ENCODE measurements at places on chromosomes 3 and 15.

DNA sequence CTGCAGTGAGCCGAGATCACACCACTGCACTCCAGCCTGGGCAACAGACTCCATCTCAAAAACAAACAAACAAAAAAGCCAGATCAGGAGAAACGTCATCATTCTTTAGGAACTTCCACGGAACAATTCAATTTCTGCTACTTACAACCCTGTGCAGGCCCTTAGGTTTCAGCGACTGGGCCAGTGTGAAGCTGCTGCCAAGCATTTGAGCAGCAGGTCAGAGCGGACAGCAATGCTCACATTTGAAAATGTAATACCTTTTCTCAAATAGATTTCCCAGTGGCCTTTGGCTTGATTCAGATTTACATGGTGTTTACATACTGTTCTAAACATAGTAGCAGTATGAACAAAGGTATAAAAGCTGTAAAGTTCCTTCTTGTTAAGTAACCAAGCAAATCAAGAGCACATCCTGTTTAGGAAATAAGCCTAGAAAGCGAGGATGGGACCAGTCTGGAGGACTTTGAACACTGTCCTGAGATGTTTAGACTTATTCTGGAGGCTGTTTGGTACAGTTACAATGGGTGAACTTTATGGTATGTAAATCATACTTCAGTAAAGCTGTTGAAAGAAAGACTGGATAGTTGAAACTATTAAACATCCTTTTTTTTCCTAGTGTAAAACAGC is 141.2 kb downstream of the HCN4 start:
- no peak for DNase-seq

DNA sequence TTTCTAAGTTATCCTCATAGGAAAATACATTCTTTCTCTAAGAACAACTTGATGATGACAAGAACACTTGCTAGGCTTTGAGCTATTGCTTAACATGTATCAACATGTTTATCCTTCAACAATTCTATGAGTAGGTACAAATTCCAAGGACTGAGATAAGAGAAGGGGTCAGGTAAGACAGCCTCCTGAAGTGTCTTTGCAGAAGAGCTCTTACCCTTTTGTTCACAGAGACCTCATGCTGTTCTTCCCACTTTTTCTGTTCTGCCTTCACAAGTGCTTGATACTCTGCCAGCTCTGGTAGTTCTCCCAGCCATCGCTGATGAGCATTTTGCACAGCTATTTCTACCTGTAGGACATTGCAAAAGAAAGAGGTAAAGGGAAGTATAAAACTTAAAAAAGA is 50.9 kb downstream of the CEP152 start:
- DNase-seq, result no peak

DNA sequence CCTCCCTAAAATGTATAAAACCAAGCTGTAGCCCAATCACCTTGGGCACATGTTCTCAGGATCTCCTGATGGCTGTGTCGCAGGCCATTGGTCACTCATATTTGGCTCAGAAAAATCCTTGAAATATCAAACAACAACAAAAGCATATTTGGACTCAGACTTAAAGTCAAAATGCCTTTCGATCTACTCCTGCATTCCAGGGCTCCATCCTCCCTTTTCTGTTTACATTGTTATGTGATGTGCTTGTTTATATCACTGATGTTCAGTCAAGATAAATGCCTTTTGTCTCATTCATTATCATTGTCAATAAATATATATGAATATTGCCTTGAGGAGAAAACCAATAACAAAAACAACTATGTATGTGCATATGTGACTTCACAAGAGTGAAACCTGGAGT is 31.7 kb downstream of the HGD start:
- no peak for DNase-seq

DNA sequence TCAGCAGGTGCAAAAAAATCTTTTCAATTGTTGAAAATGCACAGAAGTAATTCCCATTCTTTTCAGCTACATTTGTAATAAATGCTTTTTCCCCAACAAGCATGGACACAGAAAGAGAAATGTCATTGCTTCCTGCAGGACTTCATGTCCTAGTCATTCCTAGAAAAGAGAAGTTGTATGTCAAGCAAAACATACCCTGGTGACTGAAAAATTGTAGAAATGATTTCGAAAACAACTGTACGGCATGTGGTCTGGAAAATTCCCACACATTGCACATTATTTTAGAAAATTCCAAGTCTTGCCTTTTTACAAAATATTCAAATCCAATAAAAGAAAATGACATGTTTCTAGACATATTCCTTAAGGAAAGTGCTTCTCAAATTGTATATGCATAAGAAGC is 50.4 kb upstream of the ALCAM start:
- DNase-seq, result no peak

DNA sequence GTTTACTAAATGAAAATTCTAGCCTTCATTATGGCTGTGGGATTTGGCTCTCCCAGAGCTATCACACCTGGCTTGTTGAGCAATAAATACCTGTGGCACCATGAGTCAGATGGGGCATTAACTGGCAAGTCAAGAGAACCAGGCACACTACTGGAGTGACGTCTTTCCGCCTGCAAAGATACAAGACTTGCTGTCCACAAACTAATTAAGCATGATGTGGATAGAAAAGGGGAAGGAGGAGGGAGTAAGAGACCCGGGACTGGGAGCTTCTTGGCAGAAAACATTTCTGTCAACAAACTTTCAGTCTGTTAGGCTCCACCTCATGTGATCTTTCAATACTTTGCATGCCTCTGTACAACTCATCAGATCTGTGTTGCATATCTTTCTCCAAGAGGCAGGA is 56.5 kb downstream of the CLDN1 start:
- no peak for DNase-seq

DNA sequence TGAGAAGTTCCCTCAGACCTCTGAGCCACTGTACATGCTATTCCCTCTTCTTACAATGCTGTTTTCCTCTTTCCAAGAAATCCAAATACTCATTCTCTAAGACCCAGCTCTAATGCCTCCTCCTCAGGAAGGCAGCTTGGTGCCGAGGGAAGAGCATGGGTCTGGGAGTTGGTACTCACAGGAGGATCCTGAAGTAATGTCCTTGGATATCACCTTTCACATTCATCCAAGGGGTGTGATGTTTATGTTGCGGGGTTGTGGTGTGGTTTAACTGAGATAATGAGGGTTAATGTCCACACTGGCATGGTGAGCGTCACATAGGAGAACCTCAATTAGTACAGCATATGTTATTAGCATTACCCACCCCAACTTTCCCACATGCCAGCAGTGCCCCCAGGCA is 31.9 kb downstream of the MYL3 start:
- no peak for DNase-seq

- no peak for DNase-seq
These were observed 183.6 kb downstream of the PEX5L start for GRCh38 chr3:179853176-179853575.

DNA sequence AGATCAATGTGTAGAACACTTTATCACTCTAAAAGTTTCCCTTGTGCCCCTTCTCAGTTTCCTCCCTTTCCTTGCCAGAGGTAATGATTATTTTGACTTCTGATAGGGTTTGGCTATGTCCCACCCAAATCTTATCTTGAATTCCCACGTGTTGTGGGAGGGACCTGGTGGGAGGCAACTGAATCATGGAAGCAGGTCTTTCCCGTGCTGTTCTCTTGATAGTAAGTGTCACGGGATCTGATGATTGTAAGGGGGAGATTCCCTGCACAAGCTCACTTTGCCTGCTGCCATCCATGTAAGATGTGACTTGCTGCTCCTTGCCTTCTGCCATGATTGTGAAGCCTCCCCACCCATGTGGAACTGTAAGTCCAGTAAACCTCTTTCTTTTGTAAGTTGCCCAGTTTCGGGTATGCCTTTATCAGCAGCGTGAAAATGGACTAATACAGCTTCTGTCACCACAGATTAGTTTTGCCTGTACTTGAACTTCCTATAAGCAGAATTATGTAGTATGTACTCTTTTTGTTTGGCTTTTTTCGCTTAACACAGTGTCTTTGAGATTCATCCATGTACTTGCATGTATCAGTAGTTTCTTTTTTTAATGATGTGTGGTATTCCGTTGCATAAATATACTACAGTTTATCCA is 7.2 kb downstream of the FEM1B start:
- DNase-seq, result no peak
